ENCODE measurements at places on chromosomes 13 and 19.
A peak's percentile ranks its signal among the peaks of the same experiment; 100 is the strongest.

- no peak for DNase-seq
Observed at GRCh38 chr19:36748431-36749275, 24.0 kb downstream of the ZNF850 start.

- no peak for DNase-seq
Observed at GRCh38 chr13:59086147-59086546, 1077.6 kb downstream of the DIAPH3 start.

- no peak for DNase-seq
Observed at GRCh38 chr13:47816831-47817230, 184.2 kb downstream of the SUCLA2 start.

GRCh38 chr13:37665420-37665819 is 66.9 kb upstream of the POSTN start:
- no peak for DNase-seq

GRCh38 chr13:112067116-112067741 is at the start of gene SOX1:
Gene SOX1, plus strand, starts transcription at chr13:112067149. Its CDS starts 510 bp downstream, at chr13:112067659.
- DNase-seq, result no peak

- no peak for DNase-seq
Observed at GRCh38 chr19:55563261-55563690, 17.4 kb downstream of the ZNF579 start.

DNA sequence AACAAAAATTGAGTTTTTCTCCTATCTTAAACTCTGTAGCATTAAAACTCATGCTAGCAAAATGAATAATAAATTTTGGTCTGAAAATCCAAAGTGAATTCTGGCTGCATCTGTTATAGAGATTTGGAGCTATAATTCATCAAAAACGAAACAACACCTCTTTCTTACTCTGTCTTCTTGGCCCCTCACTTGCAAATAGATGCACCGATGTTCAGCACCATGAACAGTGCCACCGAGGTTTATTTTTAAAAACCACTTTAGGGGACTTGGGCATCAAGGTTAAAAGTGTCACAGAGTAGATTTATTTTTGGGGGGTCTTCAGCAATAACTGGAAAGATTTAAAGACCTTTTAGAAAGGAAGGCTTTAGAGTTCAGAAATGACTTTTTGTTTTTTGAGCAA is 26.1 kb upstream of the EID2 start:
- no peak for DNase-seq

DNA sequence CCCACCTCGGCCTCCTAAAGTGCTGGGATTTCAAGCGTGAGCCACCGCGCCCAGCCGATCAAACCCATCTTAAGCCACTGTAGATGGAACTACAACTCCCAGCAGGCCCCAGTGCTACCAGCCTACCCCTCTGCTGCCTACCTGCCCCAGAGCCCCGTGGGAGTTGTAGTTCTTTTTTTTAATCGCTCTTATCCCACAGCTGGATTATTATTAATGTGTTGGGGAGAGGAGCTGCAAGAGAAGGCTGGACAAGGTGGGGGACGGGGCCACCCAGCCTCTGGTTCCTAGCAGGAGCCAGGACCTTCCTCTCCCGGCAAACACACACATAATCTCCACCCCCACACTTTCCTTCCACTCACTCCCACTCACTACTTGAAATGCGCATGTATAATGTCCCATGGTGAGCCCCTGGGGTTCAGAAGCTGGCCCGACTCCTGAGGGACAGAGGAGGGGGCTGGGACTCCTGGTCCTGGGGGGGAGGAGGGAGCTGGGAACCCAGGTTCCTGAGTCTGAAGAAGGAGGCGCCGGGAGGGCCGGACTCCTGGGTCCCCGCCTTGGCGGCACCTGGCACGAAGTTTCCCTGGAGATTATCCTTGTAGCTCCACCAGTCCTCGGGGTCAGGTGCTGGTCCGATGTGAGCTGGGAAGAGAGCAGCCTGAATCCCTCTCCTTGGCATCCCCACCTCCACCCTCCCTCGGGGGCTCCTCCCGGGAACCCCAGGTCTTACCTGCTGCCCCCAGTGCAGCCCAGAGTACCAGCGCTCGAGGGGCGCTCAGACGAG is 958 bp downstream of the CA11 start:
- peak; percentile 84 for DNase-seq

- DNase-seq, result no peak
Observed at GRCh38 chr13:32205431-32206096, 109.6 kb downstream of the ZAR1L start.

DNA sequence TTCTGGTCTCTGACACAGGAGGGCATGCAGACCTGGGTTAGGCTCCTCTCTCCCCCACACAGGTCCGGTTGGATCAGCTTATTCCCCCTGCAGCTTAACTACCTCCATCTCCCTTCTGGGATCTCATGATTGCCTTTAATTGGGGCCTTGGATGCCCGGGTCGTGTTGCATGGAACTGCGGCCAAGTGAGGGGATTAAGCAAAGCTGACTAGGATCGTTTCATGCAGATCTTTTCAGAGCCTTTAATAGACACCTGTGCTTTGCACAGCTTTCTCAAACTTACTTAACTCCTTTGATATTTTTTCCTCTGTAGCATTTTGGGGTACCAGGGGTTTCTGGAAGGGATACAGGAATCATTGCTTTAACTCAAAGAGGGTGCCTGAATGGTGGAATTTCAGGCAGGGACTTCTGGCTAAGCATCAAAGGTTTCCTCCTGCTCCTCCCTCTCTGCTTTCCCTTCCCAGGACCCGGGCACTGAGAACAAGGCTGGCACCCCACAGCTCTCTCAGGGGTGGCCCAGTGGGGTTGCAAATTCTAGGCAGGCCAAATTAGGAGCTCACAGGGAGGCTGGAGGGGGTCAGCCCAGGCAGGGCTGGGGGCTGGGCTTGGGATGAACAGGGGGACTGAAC is 477 bp downstream of the NFILZ start:
- DNase-seq, result no peak

DNA sequence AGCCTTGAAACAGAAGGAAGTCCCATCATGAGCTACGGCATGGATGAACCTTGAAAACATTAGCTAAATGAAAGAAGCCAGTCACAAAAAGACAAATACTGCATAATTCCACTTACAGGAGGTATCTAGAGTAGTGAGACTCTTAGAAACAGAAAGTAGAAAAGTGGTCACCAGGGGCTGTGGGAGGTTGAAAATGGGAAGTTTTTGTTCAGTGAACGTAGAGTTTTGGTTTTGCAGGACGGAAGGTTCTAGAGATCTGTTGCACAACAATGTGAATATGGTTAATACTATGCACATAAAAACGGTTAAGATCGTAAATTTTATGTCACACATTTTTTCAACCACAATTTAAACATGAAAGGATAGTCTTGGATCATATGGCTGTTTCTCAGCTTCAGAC is 11.9 kb upstream of the SLC10A2 start:
- no peak for DNase-seq

GRCh38 chr19:35253316-35254286 is 4.8 kb downstream of the LSR start:
- DNase-seq, result no peak

DNA sequence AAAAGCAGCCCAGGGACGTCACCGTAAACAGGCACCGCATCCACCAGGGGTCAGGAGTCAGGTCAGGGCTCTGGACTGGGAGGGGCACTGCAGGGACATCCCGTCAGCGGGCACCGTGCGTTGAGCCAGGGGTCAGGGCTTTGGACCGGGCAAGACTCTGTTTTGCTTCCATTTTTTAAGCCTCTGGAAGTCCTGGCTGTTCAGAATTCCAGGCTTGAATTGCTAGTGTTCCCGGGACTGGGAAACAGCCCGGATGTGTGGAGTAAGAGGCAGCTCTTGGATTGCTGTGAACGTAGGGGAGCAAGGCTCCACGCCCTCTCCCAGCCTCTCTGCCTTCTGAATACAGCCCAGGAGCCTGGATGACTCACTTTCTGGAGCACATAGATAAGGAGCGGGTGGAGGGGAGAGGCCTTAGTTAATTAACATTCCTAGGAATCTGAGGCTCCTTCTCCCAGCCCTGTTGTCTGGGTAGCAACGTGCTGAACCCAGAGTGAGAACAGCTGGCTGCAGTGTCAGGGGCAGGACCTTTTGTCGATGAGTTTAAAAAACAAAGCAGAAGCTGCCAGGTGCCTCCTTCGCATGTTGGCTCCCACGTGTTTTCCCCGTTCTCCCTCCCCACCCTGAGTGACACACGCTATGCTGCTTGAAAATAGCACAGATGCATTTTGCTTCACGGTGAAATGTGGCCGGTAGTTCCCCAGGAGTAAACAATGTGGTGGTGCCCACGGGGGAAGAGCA is 21.9 kb downstream of the ATP11A start:
- DNase-seq, result peak; percentile 92

DNA sequence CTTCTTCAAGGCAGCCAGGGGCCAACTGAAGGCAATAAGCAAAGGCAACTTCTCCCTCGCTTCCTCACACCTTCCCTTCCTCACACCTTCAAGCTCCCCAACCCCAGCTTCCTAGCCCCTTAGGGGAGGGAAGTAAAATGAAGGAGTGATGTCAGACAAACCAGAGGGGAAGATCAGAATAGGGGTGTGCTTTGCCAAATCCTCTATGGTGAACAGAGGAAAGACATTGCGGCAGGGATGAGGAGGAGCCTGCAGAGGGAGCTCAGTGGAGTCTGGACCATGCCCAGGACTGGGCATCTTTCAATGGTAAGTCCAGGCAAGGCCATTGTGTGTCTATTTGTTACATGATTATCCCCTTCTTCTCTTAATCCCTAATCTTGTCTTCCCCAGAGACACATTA is 164.0 kb downstream of the TSHZ3 start:
- DNase-seq, result no peak

GRCh38 chr13:67048084-67048820 is 181.9 kb downstream of the PCDH9 start:
- no peak for DNase-seq

Measured in coronary artery (tissue), 2 donors.